ENCODE measurements at places on chromosomes 12 and 14.

DNA sequence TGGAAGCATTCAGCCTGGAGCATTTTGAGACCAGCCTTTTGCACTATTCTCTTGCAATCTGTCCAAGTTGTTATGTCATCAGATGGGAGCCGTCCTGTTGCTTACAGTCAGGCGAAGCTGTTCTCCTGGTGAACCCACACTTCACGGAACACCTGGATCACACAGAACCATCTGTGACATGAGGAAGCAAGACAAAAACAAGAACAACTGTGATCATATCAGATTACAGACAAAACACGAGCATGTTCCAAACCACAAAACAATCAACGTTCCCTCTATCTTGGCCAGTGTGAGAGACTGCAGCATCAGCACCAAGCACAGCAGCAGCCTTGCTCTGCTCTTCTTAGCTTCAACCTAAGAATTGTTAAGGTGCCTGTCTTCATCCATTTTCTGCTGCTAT is 180.5 kb upstream of the SFSWAP start:
- DNase-seq, result no peak

GRCh38 chr12:92721656-92722055 is 18.9 kb downstream of the PLEKHG7 start:
- no peak for DNase-seq

GRCh38 chr12:65162609-65163008 is 6.8 kb upstream of the LEMD3 start:
- DNase-seq, result no peak

DNA sequence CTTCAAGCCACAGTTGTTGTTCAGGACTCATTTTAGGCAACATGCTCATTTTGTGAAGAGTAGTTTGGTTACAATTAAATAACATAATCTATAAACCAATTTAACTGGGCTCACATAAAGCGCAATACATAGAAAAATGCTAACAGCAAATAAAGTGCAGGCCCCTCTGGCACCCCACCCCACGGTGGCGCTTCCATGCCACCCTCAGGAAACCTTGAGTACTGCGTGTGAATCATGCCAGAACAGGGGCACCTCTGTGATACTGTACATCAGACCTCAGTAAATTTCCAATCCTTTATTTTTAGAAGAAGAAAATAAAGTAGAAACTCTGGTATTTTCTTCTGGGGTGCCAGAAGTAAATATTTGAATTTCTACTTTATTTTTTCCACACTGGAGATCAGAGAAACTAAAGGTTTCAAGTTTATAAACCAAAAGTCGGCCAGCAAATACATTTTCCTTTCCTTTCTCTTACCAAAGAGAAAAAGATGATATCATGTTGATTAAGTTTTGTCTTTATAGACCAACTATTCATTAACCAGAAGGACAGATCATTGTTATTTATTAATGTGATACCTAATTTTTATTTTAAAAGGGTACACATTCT is 316.8 kb downstream of the PAWR start:
- peak; percentile 63 for DNase-seq

- DNase-seq, result no peak
These were observed 48.4 kb downstream of the NDUFA12 start for GRCh38 chr12:94954948-94955592.

DNA sequence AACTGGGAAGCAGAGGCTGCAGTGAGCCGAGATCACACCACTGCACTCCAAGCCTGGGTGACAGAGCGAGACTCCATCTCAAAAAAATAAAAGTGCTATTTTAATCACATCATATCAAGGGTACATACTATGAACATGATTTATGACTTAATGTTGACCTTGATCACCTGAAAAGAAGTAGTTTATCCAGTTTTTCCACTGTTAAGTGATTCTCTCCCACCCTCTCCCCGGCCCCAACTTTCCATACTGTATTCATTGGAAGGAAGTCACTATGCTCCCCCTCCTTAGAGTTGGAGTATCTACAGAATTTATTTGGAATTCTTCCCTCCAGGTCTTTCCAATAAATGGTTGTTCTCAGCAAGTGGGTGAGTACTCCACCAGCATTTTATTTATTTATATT is 3.0 kb upstream of the PRMT5 start:
- DNase-seq, result no peak

GRCh38 chr12:53063708-53064612 is 14.1 kb downstream of the TNS2 start:
- peak; percentile 54 for DNase-seq

DNA sequence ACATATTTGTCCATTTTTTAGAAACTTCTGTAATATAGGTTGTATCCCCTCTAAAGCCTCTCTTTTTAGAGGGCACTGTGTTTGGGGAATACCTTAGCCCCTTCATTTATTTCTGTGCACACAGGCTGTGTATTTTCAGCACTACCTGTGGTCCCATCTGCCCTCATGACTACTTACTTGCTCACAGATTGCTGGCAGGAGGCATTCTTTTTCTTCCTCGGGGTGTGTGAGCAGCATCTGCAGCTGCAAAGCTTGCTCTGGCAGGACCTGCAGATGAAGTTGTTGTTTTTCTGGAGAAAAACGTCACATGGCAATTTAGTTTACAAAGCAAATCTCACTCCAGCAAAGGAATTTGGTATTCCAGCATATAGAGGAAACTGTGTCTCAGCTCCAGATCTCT is 24.3 kb downstream of the ANG start:
- DNase-seq, result no peak

DNA sequence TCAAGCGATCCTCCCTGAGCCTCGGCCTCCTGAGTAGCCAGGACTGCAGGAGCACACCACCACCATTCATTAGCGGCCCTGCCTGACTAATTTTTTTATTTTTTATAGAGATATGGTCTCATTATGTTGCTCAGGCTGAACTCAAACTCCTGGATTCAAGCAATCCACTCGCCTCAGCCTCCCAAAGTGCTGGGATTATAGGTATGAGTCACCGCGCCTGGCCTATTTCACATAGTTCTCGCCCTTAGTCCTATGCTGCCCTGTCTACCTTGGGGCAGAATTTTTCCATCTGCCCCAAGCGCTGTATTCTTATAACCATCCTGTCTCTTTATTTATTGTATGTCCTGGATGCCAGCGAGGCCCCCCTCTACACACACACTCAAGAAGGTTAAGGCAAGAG is 50.9 kb upstream of the BCL2L14 start:
- no peak for DNase-seq

- DNase-seq, result no peak
These were observed 3.4 kb upstream of the CDH24 start for GRCh38 chr14:23060536-23061260.

GRCh38 chr12:130371296-130371695 is 33.6 kb downstream of the PIWIL1 start:
- DNase-seq, result no peak

DNA sequence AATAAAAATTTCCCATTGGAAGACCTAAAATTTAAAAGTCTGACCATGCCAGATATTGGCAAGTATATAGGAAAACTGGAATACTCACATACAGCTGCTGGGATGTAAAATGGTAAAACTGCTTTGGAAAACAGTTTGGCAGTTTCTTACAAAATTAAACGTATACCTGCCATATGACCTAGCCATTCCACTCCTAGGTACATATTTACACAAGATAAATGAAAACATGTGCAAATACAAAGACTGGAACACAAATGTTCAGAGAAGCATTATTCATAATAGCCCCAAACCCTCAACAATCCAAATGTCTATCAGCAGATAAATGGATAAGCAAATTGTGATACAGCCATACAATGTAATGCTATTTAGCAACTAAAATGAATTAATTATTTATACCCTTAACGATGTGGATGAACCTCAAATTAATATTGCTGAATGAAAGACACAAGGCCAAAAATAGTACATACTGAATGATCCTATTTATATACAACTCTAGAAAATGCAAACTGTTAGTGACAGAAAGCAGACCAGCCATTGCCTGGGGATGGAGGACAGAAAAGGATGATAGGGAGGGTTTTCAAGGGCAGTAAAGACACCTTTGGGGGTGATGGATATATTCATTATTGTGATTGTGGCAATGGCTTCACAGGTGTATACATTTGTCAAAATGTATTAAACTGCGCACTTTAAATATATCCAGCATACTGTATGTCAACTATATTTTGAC is 21.3 kb upstream of the TCP11L2 start:
- no peak for DNase-seq

GRCh38 chr12:57389033-57389432 is 41.8 kb downstream of the R3HDM2 start:
- DNase-seq, result no peak

All from NAMALWA (cell line).